ENCODE measurements at places on chromosomes 2 and 18.

GRCh38 chr18:44898498-44898897 lies 217.8 kb downstream of the SETBP1 start:
- DNase-seq: no peak

- DNase-seq: peak; percentile 92
Observed at GRCh38 chr2:188050726-188051125, 240.9 kb upstream of the GULP1 start.

DNA sequence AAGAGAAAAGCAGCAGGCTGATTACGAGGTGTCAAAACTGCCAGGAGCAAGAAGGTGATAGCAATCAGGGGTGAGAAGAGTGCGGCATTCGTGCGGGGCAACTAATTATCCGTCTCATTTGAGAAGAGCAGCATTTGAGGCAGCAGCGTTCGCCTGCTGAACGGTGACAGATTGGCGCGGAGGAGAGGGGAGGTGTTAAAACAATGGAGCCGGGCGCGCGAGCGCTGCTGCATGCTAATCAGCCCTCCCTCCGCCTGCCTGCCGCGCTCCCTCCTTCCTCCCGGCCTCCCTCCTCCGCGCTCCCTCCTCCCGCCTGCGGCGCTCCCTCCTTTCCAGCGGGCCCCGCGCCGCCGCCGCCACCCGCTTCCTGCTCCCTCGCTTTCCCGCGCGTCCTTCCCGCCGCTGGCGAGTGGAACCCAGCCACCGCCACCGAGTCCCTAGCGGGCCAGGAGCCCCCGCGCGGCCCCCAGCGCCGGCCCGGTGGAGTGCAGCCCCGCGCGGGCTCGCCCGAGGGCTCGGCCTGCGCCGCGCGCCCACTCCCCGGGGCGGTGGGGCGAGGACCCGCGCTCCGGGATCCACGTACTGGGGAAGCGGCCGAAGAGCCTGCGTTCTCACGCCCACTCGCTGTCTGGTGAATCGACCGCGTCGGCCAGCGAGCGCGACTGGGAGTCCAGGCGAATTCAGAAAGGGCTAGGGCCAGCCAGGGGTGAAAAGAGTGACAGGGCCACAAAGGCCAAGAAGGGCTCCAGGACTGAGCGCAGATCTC lies 69.5 kb upstream of the PSMD14 start:
- DNase-seq: peak; percentile 58

- no peak for DNase-seq
Observed at GRCh38 chr2:111941531-111941930, 43.1 kb downstream of the MERTK start.

DNA sequence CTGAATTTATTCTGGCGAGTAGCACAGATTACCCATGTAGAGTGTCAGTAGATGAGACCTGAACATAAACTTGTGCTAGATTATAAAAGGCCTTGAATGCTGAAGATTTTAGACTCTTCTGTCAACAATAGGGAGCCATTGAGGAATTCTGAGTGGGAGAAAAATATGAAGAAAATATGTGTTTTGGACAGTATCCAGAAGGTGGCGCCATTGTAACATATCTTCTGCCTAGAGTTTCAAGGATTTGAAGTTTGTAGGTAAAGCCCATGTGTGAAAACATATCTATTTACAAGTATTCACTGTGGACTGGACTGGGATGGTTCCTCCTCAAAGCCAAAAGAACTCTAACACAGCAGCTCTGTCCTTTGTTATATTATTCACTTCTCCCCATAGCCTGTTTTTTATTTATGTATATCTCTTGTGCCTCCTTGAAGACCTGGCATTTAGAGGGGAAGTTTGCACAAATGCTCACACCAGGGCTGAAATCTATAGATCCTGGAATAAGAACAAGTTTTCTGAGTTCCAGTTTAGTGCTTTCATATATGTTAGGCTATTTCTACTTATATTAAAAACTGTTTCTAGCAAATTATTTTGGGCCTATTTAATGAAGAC lies 124.9 kb downstream of the RDH14 start:
- peak; percentile 67 for DNase-seq

DNA sequence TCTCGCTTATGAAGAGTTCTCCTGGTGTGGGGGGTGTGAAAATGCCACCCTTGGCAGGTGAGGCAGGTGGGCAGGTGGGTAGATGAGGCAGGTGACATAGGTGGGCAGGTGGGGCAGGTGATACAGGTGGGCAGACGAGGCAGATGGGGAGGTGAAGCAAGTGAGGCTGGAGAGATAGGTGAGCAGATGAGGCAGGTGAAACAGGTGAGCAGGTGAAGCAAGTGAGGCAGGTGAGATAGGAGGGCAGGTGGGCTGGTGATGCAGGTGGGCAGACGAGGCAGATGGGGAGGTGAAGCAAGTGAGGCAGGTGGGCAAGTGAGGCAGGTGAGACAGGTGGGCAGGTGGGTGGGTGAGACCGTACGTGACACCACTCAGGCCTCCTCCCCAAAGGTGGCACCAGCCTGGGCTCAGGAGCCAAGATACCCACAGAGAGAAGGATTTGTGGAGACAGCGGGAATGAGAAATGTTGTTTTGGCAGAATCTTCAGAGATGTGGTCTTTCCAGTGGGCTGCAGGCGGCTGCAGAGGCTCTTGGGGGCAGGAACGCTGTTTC lies 232.3 kb upstream of the MYT1L start:
- no peak for DNase-seq

DNA sequence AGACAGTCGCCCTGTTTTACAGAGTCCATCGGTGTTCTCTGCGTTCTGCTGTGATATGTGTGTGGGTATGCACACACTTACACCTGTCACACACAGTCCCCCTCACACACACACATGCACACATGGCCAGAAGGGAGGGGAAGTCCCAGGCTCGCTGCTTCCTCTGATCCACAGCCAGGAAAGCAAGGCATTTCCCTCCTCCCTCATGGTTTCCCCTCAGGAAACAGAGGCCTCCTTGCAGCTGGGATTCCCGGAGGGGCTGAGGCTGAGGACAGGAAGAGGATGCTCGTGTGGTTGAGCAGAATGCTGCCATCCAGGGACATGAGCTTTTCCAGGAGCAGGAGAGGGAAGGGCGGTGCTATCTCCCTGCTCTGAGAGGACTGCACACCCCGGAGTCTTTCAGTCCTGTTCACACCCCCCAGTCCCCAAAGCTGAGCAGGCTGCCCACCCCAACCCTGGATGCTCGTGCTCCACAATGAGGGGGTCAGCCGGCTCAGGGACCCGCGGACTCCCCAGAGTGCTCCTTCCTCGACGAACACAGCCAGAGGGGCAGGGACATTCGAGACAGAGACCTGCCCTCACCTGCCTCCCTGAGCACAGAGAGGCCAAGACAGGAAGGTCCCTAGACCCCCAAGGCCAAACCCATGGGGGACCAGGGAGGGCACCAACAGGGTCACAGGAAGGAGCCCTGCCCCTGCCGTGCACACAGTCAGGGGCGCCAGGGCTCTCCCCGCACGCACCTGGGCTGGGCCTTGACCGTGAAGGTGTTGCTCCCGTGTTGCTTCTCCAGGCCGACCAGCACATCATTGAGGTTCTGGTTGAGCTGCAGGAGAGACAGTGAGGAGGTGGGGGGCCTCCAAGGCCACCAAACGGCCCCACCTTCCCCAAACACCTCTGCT lies 45.3 kb downstream of the BIN1 start:
- peak; percentile 36 for DNase-seq

GRCh38 chr2:105734762-105735538 lies 9.8 kb upstream of the NCK2 start:
- peak; percentile 91 for DNase-seq

- DNase-seq: peak; percentile 78
Observed at GRCh38 chr2:54574107-54574859, 118.2 kb downstream of the SPTBN1 start.

DNA sequence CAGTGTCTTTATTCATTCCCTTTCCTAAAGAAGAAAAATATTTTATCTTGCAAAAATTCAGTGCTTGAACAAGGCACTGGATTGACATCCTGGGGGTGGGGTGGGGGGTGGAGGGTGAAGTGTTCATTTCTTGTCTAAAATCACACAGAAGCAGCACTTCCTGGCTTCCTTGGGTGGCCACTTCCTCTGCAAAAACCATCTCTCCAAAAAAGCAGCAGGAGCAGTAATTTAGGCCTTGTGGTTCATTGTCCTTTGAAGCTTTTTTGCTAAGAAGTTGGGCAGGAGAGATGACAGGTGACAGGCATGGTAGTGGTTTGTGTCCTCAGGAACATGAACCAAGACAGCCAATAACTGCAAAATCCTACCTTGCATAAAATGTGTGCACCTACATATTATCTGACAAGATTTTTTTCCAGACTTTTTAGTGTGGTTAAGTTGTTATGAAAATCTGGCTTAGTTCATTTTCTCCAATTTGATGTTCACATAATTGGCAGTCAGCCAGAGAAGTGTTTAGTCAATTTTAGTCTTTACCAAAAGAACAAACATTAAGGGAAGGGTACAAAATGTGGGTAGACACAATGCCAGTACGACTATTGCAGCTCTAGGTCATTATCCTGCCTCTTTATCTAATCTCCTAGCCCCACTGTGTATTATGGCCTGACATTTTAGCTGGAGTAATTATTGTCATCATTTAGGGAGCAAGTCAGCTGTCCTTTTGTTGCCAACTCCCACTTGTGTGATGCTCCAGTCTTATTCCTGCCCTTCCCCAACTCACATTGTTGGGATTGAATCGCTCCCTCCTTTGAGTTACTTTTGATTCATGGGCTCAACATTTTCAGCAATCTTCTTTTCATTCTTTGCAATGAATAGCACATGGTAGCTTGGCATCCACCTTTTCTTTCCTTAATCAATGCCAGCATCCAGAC lies 177.2 kb downstream of the MYO3B start:
- DNase-seq: no peak

GRCh38 chr2:170202437-170202836 lies 24.5 kb downstream of the MYO3B start:
- DNase-seq: no peak

GRCh38 chr2:100817388-100817985 lies 2.5 kb upstream of the NPAS2 start:
- DNase-seq: no peak

GRCh38 chr2:172244419-172245130 lies 141.9 kb upstream of the DLX2 start:
- DNase-seq: no peak

DNA sequence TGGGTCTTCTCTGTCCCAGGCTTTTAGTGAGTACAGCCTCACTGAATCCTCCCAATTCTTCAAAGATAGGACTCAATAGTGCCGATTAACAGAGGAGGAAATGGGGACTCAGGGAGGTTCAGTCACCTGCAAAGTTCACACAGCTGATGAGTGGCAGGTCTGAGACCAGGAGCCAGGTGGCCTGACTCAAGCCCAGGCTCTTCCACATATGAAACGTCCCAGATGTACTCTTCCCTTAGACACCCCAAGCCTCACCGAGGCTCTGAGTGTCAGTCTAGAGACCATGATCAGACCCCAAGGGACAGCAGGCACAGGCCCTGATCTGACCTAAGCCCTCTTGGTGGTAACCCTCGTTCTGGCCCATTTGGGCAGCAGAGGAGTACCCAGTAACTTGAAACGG lies 115.2 kb downstream of the INHBB start:
- no peak for DNase-seq

GRCh38 chr18:51070545-51070944 lies 40.5 kb downstream of the SMAD4 start:
- peak; percentile 68 for DNase-seq

DNA sequence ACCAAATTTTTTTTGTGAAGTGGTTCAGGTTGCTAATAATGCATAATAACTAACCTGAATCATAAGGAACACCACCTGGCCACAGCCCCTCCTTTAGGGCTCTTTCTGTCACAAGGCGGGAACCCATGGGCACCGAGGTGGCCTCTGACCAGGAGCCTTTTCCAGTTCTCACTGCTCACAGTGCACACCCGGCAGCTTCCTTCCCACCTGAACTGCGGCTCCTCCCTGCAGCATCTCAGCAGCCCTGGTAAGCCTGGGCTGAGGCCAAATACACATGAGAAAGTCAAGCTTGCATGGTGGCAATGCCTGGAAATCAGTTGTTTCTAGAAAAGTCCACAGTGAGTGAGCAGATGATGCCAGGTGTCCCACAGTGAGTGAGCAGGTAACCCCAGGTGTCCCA lies 77.6 kb upstream of the SNTG2 start:
- DNase-seq: no peak

- peak; percentile 33 for DNase-seq
Observed at GRCh38 chr18:76619261-76619620, 124.2 kb upstream of the ZNF516 start.

- peak; percentile 44 for DNase-seq
Observed at GRCh38 chr2:102111823-102112222, 30.7 kb upstream of the IL1R1 start.

DNA sequence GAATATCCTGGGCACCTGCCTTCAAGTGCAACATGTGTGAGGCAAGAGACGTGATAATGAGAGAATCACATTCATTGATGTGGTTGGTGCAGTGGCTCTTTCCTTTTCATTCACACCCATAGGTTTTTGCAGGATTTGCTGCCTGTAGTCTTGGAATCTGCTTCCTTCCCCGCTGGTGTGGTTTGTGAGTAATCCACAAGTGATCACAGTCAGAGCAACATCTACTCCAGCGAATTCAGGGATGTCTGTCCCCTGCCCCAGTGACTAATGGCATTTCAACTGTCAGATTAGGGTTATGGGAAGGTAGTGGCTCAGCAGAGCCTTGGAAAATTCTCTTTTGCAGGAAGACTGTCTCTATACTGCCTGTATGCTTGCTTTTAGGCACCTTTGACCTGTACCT lies 225.5 kb upstream of the RBMS1 start:
- peak; percentile 75 for DNase-seq

GRCh38 chr2:201116959-201117734 lies 1.2 kb downstream of the CFLAR start:
- peak; percentile 89 for DNase-seq

DNA sequence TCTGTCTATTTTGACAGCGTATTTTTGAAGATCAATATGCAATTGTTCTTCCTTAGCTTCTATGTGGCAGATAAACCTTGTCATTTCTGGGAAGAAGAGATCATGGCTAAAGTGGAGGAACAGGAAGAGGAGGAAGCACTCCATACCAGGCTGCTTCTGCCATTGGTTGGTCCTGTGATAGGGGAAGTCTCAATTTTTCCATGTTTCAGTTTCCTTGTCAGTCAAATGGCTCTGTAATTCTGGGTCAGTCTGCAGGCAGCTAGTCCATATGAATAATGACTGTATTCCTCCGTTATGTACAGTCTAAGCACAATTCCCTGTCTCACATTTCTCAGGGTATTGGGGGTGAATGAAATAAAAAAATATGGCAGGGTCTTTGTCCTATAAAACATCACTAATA lies 277.6 kb upstream of the CXCR4 start:
- DNase-seq: no peak

DNA sequence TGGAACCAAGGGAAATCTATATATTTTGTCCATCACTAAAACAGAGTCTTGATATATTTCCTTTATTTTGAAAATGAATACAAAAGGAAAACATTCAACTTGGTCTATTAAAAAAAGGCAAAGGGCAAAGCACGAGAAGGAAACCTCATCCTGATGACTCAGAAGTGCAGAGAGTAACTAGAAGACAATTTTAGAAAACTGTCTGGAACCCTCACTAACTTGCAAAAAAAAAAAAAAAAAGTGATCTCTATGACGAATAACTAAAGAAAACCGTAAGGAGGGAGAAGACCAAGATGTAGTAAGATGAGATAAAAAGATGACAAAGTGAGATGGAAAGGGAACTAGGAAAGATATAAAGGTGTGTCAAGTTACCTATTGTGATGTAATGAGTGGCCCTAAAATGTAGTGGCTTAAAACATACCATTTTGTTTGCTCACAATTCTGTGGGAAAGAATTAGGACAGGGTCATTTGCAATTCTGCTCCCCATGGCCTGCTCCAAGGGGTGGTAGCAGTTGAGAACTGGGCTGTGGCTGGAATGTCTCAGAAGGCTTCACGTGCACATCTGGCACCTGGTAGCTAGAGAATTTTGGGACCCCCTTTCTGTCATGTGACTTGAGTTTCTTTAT lies 303.0 kb downstream of the DYSF start:
- no peak for DNase-seq

GRCh38 chr18:2655954-2656236 lies 369 bp downstream of the SMCHD1 start:
- DNase-seq: no peak

All from kidney tubule cell (primary cell).